Stimulated activated CD4-positive, alpha-beta T cell treated with anti-CD3 and anti-CD28 coated beads, Interleukin-15, amount 100 ng/mL, for 1 hour (primary cell): ENCODE measurements at places on chromosomes 7 and 10.

GRCh38 chr7:117718116-117718835, 155.0 kb downstream of the CTTNBP2 start:
- no peak for DNase-seq

DNA sequence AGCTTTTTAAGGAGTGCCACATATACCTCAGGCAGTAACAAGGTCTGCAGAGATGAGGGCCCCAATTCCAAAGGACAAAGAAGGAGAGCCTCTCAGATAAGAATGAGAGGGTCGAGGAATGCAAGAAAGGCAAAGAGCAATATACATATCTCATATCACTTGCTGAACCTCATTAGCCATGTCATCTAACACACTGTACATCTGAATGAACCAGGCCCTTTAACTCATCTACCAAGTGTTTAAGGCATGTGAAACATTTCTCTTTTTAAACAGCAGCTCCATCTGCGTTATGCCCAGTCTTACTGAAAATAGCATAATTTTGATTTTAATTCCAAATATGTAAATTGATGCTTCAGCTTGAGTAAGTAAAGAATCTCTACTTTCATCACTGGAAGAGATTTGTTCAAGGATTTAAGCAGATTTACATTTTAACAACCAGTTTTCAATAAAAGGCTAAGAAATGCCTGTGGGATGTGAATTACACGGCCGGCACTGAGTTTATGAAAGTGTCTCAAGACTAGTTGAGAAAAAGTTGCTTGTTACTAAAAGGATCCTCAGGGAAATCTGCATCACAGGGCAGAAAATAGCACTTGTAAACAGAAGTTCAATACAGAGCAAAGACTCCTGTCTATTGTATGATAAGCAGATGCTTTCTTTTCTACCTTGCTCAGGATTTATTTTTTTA, 123.8 kb upstream of the SLC26A5 start:
- no peak for DNase-seq

GRCh38 chr10:51144161-51144781, 70.0 kb downstream of the PRKG1 start:
- DNase-seq: no peak

GRCh38 chr10:54065106-54065505, 735.9 kb downstream of the PCDH15 start:
- no peak for DNase-seq

GRCh38 chr7:70645876-70646351, 486.0 kb upstream of the GALNT17 start:
- DNase-seq: no peak

- DNase-seq: no peak
These were observed 288.0 kb downstream of the FGFR2 start for GRCh38 chr10:121310151-121310711.

GRCh38 chr7:106381252-106381651, 96.5 kb upstream of the NAMPT start:
- no peak for DNase-seq

GRCh38 chr10:132551093-132551807, 13.7 kb downstream of the INPP5A start:
- DNase-seq: no peak

DNA sequence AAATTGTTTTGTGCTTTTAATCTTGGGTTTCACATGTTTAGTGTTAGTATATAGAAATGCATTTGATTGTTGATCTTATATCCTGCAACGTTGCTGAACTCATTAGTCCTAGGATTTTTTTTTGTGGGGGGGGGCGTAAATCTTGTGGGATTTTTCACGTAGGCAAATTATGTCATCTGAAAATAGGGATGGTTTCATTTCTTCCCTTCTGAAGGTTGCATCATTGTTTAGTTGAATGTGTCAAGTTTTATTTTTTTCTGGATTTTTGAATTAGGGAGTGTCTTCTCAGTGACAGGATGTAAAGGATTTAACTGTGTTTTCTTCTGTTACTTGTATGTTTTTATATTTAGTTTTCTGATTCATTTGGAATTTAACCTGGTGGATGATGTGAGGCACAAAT, 26.7 kb downstream of the MKLN1 start:
- no peak for DNase-seq

- DNase-seq: no peak
These were observed 89.2 kb upstream of the MKLN1 start for GRCh38 chr7:131238347-131238931.

GRCh38 chr10:109977382-109977806, 30.4 kb upstream of the ADD3 start:
- no peak for DNase-seq
